Activated CD4-positive, alpha-beta T cell treated with anti-CD3 and anti-CD28 coated beads, Interleukin-2, amount 50 U/mL, for 4 hours (primary cell): ENCODE measurements at places on chromosomes 5 and 9.

GRCh38 chr9:33109097-33109496 is 32.6 kb upstream of the SMU1 start:
- no peak for DNase-seq

- no peak for DNase-seq
Measured at GRCh38 chr5:27978322-27978721, 939.9 kb upstream of the CDH9 start.

- DNase-seq, result no peak
Measured at GRCh38 chr5:95564450-95564849, 9.5 kb downstream of the ARSK start.

- DNase-seq, result no peak
Measured at GRCh38 chr5:179777909-179778308, 15.9 kb upstream of the LTC4S start.

DNA sequence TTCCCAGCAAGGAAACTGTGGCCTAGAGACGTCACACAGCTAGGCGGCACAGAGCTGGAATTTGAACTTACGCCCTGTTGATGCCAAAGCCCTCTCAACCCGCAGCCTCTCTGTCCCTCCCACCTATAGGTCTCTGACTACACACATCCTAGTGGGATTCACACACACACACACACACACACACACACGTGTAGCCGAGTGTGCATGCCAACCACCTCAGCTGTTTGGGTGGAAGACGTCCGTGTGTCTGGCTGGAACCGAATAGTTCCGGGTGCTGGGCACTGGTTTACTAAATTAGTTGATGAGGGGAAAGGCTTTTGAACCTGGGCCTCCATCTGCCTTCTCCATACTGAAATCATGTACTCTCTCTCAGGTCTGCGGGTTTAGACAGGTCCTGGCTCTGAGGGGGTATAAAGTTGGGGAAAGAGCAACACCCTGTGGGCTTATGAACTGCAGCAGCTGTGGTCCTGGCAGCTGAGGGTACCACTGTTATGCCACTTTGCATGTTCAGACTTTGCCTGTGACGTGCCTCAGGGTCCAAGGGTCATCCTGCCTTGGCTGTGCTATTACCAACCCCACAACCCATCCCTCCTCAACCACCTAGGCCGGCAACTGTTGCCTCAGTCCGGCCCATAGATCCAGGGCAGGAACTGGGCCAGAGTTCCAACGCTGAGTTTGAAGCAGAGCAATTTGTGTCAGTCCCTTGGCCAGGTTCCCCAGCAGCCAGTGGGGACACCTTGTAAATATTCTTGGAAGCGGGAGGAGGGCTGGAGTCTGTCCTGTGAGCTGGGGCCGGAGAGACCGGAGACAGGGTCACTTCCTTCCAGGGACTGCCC is 50.5 kb downstream of the PSD2 start:
- DNase-seq, result no peak

DNA sequence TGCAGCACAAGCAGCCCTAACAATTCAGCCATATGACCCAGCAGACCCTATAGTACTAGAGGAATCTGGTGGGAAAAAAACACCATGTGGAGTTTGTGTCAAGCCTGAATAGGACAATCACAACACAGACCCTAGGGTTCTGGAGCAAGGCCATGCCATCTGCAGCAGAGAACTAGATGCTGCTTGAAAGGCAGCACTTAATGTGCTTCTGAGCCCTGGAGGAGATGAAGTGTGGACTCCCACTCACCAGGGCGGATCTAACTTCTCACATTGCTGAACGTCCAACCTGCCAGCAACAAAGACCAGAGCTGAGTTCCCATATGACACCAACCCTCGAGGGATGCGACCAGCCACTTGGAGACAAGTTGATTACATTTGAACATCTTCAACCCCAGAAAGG is 43.2 kb downstream of the GABBR2 start:
- no peak for DNase-seq

- no peak for DNase-seq
Measured at GRCh38 chr9:76321195-76321828, 72.9 kb downstream of the RFK start.

DNA sequence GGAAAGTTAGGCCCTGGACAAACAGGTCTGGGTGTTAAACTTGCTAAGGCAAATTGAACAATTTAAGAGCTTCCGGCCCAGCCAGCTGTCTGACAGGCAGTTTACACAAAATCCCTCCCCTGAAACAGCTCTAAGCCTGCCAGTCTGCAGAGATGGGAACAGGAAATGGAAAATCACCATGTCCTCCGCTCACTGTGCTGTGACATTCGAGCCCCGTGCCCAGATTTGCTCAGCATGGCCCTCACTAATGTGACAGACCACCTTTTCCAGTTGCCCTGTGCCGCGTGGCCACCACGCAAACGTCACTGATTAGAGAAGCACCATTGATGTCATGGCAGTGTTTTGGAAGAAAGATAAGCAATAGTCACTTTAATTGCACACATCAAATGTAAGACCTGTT is 41.0 kb downstream of the CCNJL start:
- DNase-seq, result no peak

- DNase-seq, result no peak
Measured at GRCh38 chr5:15834596-15835245, 334.7 kb downstream of the FBXL7 start.

GRCh38 chr5:104540448-104540847 is 977.9 kb upstream of the NUDT12 start:
- DNase-seq, result no peak

DNA sequence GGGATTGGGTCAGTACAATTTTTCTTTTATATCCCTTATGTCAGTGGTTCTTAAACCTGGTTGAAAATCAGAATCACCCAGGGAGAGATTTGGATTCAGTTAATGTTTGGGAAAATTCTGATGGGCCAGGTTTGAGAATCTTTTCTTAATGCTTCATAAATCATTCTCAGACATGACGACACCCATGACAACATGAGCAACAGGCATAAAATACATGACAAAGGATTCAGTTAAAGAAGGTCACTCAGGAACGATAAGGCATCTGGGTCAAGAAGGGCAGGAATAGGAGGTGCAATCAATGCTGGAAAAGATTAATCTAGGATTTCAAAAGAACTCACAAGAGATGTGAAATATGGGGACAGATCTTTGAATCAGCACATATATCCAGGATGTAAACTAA is 41.8 kb downstream of the ELOVL7 start:
- no peak for DNase-seq

GRCh38 chr5:4639946-4640345 is 500.2 kb upstream of the ADAMTS16 start:
- DNase-seq, result no peak

DNA sequence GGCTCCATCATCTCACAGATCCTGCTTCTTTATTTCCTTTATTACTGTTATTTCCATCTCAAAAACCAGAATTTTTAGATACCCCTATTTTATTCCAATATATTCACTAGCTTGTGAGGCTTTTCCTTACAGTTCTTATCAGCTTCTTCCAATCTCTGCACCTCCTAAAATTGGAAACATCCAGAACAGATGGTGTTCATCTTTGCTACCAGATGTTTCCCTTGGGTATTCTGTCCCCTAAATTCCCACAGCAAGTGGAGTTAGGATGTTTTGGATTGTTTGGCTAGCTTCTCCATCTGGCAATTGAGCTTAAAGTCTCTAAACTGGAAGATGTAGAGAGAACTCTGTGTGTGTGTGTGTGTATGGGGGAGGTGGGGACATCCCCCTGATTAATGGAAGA is 580.4 kb downstream of the DTWD2 start:
- DNase-seq, result no peak

DNA sequence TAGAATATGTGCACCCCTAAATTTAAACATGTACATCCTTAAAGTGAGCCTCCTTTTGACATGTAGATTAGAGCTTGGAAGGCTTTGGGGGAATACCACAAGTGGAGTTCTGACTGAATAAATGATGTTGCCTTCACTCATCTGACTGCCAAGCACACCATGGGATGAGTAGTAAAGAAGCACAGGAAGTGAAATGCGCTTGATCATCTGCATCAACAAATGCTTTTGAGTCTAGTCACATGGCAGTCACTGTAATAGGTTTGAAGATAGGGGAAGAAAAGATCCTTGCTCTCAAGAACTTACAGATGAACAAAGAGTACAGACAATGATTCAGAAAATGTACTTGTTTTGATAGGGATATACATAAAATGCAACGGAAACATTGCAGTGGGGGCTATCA is 62.0 kb upstream of the STARD4 start:
- DNase-seq, result no peak
